ENCODE measurements at places on chromosomes 5 and 9. TPM values are rescaled to one million over a fixed set of nuclear protein-coding genes. Genes with fewer than 3 reads are reported as not detected.

Gene APBA1
- polyA plus RNA-seq = 6.8 TPM

Gene WWC1
- polyA plus RNA-seq = 15.0 TPM

Gene TARS1
- 122 TPM for polyA plus RNA-seq

Gene CNTFR
- 0.66 TPM for polyA plus RNA-seq

Gene FST
- not detected for polyA plus RNA-seq

Gene IGFBPL1
- polyA plus RNA-seq = 1.3 TPM

Gene RBM22
- 22.0 TPM for polyA plus RNA-seq

Gene LHX3
- not detected for polyA plus RNA-seq

Gene PCA3
- 3.6 TPM for polyA plus RNA-seq

Gene IFNA13
- polyA plus RNA-seq = not detected

Gene LVRN
- not detected for polyA plus RNA-seq

Gene CHSY3
- 4.9 TPM for polyA plus RNA-seq

Gene PCDHGB3
- polyA plus RNA-seq = 1.2 TPM

Gene TAF11L5
- polyA plus RNA-seq = not detected

Gene HSD17B3
- polyA plus RNA-seq = not detected

Gene CRHBP
- polyA plus RNA-seq = 9.1 TPM

Gene ZNF483
- polyA plus RNA-seq = 10.0 TPM

Gene PTGES
- not detected for polyA plus RNA-seq

Gene TAS2R1
- not detected for polyA plus RNA-seq

Gene FGD3
- not detected for polyA plus RNA-seq

Gene RASGEF1C
- polyA plus RNA-seq = not detected

Gene SOHLH1
- polyA plus RNA-seq = 1.4 TPM

Gene ANKRD34B
- not detected for polyA plus RNA-seq

Gene GRM6
- polyA plus RNA-seq = 0.05 TPM

Gene GPR21
- 2.5 TPM for polyA plus RNA-seq

Gene ABLIM3
- polyA plus RNA-seq = 4.1 TPM

Gene SIT1
- not detected for polyA plus RNA-seq

Gene SLC4A9
- 0.11 TPM for polyA plus RNA-seq

Gene ZFYVE16
- 36.2 TPM for polyA plus RNA-seq

Gene NOXA1
- polyA plus RNA-seq = not detected

Gene ZDHHC11B
- polyA plus RNA-seq = 5.4 TPM

Data from Purkinje cell (primary cell).